ENCODE measurements at places on chromosomes 2 and 18.

- DNase-seq: no peak
Observed at GRCh38 chr2:64101141-64101591, 43.1 kb downstream of the PELI1 start.

GRCh38 chr2:213920014-213920413 lies 490.8 kb upstream of the VWC2L start:
- no peak for DNase-seq

- no peak for DNase-seq
Observed at GRCh38 chr2:99401841-99402240, 64.7 kb downstream of the EIF5B start.

DNA sequence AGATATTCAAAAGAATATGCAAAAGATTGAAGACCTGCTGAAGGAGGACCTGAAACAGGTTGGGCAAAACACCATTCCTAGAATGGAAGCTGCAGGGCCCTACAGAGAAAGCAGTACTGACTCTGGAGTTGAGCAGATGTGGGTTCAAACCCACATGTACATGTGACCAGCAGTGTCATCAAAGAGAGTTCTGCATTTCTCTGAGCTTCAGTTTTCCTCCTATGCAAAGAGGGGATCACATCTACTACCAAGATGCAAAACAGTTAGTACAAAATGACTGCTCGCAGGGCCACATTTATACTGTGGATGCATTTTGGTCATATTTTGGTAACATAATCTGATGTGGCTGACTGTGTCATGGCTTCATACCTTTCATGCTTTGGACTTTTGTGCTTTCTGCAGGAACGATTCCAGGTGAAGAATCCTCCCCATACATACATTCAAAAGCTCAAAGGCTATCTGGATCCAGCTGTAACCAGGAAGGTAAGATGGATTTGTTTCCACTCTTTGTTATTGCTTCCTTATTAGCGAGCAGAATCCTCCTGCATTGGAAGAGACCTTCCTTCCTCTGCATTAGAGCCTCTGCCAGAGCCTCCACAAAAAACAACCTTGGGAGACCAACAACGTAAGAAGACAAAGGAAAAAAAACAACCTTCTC lies 174.8 kb downstream of the PRPF40A start:
- DNase-seq: no peak

- no peak for DNase-seq
Observed at GRCh38 chr18:45355944-45356520, 259.2 kb upstream of the SLC14A2 start.

GRCh38 chr2:8796878-8797550 lies 40.4 kb downstream of the KIDINS220 start:
- no peak for DNase-seq

GRCh38 chr2:168740360-168740759 lies 62.1 kb upstream of the NOSTRIN start:
- no peak for DNase-seq

- no peak for DNase-seq
Observed at GRCh38 chr2:216780843-216781242, 79.0 kb downstream of the TNP1 start.

DNA sequence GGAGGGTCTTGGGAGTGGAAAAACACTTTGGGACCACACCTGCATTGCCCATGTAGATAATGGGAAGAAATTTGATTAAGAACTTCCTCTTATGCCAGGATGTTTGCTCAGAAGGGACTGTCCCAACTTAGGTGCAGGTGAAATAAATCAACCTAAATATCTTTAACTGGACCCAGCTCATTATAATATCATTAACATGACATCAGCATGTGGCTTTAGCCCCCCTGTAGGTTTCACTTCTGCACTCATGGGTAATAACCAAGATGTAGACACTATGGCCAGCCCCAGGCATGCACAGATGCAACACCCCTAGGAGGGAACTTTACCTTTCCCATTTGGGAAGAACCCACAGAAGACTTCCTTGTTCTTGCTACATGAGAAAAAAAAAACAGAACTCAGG lies 227.4 kb upstream of the ZNF804A start:
- DNase-seq: no peak

DNA sequence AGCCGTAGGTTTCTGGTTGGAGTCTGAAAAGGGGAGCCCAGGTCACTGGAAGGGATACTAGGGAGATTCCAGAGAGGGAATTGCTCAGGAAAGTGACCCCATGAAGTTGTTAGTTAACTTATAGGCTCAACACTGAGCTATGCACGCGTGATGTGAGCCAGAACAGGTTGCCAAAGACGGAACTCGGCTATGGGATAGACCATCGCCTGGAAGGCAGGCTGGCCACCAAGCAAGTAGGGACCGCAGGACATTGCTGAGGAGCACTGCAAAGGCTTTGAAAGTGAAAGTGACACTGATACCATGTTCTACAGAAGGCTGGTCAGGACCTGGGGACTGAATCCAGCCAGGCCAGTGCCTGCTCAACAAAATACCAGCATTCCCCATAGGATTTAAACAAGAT lies 7.3 kb downstream of the FARP2 start:
- DNase-seq: no peak

DNA sequence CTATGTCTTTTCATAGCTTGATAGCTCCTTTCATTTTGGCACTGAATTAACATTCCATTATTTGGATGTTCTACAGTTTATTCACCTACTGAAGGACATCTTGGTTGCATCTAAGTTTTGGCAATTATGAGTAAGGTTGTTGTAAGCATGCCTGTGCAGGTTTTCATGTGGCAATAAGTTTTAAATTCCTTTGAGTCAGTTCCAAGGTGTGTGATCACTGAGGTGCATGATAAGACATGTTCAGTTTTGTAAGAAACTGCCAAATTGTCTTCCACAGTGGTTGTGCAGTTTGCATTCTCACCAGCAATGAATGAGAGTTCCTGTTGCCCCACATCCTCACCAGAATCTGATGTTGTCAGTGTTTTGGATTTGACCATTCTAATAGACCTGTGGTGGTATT lies 24.2 kb downstream of the XDH start:
- no peak for DNase-seq

DNA sequence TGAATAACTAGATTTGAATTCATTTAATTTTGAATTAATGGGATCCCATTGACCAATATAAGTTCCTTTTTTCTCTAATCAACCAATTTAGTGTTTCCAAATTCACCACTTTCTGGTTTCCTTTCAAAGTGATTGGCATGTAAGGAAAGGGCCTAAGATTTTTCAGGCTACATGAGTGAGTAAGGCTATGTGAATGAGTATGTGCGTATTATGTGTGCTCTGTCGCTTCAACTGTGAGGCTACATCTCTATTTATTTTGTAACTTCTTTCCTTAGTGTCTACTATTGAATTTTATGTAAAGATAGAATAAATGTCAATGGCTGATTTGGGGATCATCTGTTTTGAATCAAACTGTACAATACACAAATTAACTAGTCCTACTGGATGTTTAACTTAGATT lies 110.6 kb downstream of the ABCA12 start:
- no peak for DNase-seq

GRCh38 chr2:233075966-233076339 lies 15.8 kb downstream of the INPP5D start:
- DNase-seq: no peak

DNA sequence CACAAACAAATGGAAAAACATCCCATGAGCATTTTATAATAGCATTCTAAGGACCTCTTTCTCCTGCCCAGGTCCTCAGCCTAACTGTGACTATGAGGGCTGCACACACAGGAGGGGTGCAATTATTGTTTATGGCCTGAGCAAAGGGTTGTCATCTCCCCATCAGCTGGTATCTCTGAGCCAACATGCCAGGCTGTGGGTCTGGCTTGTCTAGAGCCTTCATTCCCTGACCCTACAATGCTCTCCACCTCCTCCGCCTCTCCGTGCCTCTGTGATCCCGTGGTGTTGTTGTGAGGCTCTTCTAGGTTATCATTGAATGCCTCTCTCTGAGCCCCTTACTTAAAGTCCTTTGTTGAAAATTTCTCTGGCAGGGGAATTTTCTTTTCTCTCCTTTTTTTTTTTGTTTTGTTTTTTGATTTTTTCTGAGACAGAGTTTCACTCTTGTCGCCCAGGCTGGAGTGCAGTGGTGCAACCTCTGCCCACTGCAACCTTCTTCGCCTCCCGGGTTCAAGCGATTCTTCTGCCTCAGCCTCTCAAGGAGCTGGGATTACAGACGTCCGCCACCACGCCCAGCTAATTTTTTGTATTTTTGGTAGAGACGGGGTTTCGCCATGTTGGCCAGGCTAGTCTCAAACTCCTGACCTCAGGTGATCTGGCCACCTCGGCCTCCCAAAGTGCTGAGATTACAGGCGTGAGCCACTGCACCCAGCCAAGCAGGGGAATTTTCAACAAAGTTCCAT lies 126.4 kb downstream of the SMAD7 start:
- no peak for DNase-seq

DNA sequence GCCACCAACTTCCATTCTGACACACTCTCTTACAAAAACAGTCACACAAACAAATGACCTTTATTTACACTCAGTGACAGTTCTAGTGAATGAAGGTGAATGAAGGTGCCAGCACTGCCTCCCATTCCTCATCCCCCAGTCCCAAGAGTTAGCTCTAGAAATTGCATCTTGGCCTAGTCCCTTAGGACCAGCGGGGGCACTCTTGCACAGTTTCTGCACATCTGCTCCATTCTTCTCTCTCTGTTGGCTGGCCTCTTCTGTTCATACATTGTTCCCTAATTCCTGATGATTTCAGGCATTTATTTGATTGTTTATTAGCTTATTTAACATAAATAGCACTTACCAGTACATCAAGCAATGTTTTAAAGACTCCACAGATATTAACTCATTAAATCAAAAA lies 30.9 kb downstream of the GAREM1 start:
- no peak for DNase-seq

GRCh38 chr18:54607213-54608027 lies 16.4 kb downstream of the DYNAP start:
- no peak for DNase-seq

DNA sequence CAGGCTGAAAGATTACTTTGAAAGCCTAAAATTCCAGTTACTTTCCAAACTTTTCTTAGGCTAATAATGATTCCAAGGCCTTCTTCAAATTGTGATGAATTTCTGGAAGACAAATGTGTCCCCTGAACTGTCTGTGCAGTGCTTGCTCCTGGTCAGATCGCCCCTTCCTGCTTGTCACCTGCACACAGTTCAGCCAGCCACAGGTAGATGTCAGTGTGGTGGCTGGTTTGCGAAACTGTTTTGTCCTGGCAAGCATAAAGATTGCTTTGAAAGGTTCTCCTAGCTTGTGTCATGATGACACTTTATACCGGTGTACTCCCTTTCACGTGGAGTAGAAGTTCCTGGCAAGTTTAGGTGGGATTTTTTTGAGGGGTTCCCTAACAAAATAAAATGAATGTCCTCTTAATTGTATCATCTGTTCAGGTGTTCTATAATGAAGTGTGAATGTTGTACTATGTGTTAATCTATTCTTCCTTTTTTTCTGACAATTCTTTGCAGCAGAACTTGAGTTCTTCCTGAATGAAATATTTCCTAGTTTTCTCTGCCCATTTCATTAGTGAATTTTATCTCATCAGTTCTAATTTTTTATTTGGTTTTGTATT lies 298.8 kb downstream of the ZNF407 start:
- DNase-seq: peak; percentile 10

DNA sequence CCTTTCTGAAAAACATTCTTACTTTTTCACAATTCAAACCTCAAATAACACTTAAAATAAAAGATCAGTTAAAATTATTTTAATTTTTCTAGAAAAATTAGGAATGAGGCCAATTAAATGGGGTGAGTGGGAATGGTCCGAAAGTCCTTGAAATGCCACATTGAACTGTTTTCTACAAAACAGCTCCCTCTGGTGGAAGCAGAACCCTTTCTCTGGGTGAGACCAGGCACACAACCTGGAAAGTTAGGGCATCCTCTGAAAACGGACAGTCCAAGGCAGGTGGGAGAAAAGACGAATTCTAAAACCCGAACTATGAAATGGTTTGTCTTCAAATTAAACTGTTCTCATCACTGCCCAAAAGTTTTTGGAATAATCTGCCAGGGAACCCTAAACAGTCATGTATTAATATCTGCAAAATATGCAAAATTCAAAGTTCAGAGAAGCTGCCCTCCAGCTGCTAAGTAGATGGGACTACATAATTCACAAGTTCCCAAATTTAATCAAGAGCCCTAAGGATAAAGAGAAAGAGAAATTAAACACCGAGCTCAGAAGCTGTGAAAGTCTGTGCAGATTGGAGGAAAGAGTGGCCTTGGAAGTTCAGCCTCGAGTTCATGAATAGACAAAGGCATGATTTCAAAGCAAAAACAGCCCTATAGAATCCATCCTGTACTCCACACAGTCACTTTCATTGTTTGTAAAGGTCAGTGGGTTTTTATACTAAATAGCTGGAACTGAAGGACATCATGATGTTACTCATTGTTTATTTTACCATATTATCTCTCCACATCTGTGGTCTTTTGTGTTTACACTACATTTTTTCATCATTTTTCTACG lies 108.3 kb downstream of the PIEZO2 start:
- no peak for DNase-seq

DNA sequence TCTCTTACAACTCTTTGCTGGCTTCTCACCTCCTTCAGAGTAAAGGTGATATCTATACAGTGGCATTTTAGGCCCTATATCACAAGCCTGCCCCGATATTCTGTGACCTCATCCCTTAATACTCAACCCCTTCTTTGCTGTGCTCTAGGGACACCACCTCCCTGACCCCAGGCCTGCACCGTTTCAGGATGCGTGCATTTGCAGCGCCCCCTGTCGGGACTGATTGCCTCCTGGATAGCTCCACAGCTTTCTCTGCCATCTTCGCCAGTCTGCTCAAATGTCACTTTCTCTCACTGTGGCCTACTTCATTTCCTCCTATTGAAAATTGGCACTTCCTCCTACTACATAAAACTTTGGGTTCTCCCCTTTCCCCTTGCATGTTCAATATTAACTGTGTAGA lies 289.6 kb downstream of the SOCS6 start:
- no peak for DNase-seq

DNA sequence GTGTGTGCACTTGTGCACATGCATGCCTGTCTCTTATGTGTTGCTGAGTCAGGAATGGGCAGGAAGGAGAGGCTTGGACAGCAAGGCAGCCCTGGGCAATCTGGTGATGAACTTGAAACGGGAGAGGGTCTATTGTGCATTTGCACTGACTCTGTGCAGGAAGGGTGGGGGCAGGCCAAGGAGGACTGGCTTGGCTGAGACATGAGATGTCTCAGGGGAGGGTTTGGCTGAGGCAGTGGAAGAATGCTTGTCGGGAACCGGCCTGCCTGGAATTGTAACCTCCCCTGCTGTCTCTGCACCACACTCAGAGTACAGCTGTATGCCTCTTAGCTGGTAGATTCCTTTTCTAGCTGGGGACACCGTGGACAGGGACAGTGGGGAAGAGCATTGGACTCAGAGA lies 176.1 kb upstream of the TNP1 start:
- no peak for DNase-seq
